SK-N-SH (cell line): ENCODE measurements at places on chromosomes 3 and 15.

- DNase-seq = no peak
These were observed 190.3 kb downstream of the XXYLT1 start for GRCh38 chr3:195080571-195081151.

DNA sequence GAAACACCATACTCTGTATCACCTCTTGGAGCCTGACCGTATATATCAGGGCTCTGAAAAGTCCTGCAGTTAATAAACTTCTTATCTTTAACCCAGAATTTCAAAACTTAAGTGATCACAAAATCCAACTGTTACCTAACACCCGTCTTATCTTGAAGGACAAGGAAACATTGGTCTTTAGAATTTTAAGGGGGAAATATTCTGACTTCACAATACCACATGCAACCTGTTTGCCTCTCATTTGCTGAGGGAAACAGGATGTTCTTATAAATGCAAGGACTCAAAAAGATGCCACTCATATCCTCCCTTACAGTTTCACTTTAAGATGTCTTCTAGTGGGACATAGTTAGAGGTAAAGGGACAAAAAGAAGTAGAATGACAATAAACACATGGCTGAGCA lies 67.9 kb downstream of the CRTC3 start:
- no peak for DNase-seq

DNA sequence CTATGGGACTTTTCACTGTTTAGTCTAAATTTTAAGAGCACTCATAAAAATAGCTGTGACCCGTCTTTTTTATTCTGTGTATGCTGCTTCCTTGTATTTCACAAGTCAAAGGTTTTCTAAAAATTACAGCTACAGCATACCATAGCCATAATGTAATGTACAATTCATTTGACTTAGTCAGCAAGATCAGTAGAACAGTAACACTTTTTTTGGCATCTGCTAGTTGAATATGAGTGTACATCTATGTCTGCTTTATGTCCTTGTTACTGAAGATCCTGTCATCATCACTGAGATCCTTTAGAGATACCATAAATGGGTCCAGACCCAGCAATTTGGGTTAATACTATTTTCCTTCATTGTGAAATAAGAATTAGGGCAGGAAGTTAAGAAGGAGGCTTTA lies 42.2 kb downstream of the CMSS1 start:
- DNase-seq = peak; percentile 19

DNA sequence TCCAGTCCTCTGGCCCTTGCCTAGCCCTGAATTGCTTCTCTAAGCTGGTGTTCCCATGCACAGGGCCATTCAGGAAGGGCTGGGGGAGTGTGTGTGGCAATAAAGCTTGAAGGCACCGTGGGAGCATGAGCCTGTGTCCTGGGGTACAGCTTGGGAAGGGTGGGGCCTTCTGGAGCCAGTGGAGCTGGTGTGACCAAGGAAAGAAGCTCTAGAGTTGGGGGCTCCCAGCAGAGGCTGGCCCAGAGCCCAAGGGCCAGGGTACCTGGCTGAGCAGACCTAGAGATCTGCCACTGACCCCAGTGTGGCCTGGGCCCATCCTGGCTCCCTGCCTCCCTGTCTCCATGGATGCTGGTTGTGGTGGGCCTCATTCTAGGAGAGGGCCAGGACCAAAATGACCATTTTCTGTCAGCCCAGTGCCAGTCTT lies 8.1 kb downstream of the ABTB1 start:
- DNase-seq = no peak

DNA sequence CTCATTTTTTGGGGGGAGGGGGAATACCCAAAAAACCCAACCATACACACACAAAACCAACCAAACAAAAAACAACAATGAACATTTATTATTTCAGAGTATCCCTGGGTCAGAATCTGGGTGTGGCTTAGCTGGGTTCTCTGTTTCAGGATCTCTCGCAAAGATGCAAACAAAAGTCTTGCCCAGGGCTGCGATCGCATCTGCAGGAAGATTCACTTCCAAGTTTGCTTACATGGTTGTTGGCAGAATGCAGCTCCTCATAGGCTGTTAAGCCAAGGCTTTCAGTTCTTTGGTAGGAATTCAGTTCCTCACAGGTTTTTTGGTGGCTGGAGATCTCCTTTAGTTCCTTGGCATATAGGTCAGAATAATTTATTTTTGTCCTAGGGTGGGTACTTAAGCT lies 13.7 kb upstream of the ARIH1 start:
- DNase-seq = no peak

- peak; percentile 33 for DNase-seq
These were observed 662 bp downstream of the UBL7 start for GRCh38 chr15:74460298-74460697.

DNA sequence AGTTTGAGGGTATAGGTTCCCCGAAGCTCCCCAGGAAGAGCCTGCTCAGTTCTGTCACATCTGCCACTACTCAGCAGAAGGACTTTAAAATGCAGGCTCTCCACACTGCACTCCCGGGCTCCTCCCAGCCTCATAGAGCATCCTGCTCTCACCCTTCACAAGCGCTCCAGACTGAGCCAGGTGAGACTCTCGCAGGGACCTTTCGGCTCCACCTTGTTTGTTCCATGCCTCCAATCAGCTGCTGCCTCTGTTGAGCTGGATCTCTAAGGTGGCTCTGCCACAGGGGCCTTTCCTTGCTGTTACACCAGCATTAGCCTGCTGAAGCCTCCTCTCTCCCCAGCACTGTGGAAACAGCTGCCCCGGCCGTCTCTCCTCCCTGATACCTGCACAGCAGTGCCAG lies 56.1 kb downstream of the SLCO3A1 start:
- no peak for DNase-seq

GRCh38 chr3:8441969-8442559 lies 59.6 kb upstream of the LMCD1 start:
- DNase-seq = peak; percentile 79

GRCh38 chr3:159796744-159797143 lies 191.9 kb upstream of the IL12A start:
- no peak for DNase-seq

DNA sequence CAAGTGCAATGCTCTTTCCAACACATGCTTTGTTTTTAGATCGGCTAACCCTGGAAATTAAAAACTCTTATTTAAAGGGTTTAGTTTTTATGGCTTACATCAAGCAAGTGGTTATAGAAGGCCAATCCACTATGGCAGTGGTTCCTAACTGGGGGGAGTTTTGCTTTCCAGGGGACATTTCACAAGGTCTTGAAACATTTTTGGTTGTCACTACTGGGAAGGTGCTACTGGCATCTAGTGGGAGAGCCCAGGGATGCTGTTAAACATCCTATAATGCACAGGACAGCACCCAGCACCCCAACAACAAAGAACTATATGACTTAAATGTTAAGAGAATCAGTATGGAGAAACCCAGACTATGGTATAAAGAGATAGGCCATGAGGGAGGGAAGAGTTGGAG lies 439.0 kb downstream of the NTRK3 start:
- DNase-seq = no peak

- DNase-seq = no peak
These were observed 34.7 kb downstream of the GRK7 start for GRCh38 chr3:141797819-141798447.

GRCh38 chr15:90103701-90104329 lies 1.5 kb upstream of the IDH2 start:
- no peak for DNase-seq

- DNase-seq = no peak
These were observed 320.2 kb downstream of the UNC13C start for GRCh38 chr15:54298396-54298795.

DNA sequence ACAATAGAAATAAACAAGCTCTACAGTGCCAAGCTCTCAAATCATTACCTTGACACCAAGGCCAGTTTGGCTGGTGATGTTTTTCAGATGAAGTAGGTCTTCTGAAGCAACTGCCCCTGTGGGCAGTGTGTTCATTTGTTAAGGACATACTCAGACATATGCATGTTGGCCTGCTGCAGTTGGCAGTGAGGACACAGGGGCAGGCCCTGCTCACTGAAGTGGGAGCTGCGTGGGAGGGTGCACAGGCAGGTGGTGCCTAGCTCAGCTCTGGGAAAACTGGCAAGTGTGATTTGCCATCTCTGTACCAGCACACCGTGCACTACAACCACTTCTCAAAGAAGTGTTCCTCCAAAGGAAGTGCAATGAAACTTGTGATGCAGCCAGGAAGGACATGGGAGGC lies 28.5 kb upstream of the SNRK start:
- DNase-seq = no peak

GRCh38 chr15:89163271-89164055 lies 57.9 kb downstream of the RLBP1 start:
- no peak for DNase-seq

DNA sequence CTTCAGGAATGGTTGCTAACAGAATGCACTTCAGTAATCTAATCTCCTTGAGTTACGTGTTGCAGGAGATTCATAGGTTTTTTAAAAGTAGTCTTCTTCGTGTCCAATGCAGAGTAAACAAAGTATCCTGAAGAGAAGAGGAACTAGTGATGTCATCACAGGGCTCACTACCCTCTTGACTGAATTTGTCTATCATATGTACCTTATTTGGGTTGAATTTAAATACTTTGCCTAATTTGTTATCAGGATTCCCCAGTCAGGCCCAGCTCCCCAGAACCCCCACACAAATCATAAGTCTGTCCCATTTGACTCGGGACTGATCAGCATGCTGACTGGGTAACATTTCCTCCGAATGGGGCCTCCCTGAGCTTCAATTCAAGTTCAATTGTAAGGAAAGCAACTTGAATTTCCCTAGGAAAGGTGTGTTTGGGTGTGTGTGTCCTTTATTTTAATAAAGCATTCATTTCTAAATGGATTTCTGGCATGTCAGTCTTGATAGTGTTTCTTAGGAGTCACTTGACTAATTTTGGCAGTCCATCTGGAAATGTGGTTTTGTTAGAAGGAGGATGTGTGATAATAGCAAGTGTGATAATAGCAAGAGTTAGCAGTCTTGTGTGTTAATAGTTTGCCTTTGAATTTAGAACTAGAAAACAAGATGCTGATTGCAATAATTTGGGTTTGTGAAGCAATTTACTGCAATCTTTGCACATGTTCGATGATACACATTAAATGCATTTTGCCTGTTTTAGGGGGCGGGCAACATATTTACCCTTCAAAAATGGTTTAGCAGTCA lies 21.9 kb downstream of the OXNAD1 start:
- DNase-seq = no peak

- peak; percentile 31 for DNase-seq
These were observed 59.5 kb upstream of the STRIT1 start for GRCh38 chr3:155352900-155353490.

GRCh38 chr3:177610686-177611633 lies 413.7 kb upstream of the TBL1XR1 start:
- no peak for DNase-seq

DNA sequence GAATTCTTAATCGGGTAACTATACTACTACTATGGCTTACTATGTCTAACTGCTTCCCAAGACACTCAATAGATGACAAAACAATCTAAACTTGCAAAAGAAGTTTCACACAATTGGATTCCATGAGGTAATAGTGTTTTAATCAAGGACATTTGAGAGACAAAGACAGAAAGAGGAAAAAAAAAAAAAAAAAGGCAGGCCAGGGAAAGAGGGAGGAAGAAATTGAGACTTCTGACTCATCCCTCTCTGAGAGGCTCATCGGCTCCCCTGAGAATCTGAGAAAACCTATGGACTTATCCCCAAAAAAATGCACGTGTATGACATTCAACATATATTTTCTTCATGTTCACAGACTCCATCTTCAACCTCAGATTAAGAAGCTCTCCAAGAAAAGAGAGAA lies 61.0 kb downstream of the SCAPER start:
- DNase-seq = no peak

DNA sequence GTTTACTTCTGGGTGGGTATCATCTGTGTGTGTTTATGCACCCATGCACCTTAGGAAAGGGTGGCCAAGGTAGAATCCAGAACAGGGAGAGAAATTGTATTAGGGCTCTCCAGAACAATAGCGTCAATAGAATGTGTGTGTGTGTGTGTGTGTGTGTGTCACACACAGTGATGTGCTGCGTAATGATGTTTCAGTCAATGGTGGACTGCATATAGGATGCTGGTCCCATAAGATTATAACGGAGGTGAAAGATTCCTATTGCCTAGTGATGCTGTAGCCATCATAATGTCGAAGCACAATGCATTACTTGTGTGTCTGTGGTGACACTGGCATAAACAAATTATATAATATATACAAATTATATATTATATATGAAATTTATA lies 69.3 kb upstream of the PRR23C start:
- DNase-seq = no peak

- no peak for DNase-seq
These were observed 104.9 kb downstream of the OXNAD1 start for GRCh38 chr3:16369885-16370284.
